ENCODE measurements at places on chromosomes 16 and 17.
A peak's percentile ranks its signal among the peaks of the same experiment; 100 is the strongest.

DNA sequence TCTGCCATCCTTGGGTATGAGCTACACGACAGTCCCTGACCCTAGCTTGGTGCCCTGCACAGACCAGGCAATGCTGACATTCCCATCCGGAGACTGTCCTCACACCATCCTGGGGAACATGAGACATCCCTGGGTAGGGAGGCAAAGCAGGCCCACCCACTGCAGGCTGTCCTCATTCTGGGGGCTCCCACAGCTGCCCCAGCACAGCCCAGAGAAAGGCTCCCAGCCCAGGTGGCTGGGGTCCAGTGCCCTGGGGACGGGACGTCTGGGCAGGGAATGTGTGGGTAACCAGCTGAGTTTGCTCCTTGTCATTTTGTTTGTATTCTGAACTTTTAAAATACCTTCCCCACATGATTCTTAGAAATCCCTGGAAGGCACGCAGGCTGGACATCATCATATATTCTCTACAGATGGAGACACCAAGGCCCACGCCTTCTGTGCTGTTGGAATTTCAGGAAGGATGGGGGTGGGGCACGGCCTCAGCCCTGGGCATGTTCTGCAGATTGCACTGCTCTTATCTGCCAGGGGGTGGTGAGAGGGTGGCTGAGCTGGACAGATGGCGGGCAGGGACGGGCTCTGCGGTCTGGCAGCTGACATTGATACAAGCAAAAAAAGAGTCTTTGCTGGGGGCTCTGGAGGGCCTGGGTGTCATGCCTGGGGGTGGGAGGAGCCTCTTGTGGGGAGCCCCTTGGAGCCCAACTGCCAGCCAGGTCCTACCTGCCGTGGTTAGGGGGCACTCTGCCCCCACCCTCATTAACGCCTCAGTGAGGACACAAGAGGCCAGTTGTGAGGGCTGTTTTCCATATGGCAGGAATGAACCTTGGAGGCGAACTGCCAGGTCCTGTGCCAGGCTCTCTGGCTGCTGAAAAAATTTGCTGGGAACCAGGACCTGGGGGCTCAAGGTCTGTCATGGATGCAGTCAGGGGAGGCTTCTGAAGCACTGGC lies 28.4 kb downstream of the LRRC75A start:
- DNase-seq: no peak

- no peak for DNase-seq
Observed at GRCh38 chr17:80703142-80703478, 158.5 kb downstream of the RPTOR start.

DNA sequence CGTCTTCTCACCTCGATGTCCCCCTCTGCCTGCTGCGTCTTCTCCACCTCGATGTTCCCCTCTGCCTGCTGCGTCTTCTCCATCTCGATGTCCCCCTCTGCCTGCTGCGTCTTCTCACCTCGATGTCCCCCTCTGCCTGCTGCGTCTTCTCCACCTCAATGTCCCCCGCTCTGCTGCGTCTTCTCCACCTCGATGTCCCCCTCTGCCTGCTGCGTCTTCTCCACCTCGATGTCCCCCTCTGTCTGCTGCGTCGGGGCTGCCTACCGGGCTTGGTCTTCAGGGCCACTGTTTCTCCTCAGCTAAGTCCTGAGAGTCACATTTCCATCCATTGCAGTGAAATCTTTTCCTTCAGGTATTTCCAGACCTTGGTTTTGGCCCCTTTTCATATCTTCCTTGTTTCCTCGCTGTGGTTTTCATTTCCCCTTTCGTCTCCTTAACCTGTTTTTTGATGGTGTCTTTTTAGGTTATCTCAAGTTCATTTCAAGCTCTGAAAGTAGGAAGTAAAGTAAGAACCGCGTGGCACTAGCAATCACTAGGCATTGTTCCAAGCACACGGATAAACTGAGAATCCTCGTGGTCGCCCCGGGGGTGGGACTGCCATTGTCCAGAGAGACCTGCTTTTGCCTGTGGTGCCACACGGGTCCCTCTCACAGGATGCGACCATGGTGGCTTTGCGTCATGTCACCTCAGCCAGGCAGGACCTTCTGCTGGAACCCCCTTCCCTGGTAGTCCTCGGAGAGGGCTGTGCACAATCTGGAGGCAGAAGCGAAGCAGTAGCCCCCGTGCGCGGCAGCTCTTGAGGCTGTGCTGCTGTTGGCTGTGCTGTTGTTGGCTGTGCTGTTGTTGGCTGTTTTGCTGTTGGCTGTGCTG lies 9.5 kb upstream of the ZNF750 start:
- no peak for DNase-seq

GRCh38 chr16:15491411-15491810 lies 57.0 kb downstream of the BMERB1 start:
- no peak for DNase-seq

GRCh38 chr17:76736349-76737081 lies 616 bp downstream of the SRSF2 start:
- DNase-seq: peak; percentile 55

- no peak for DNase-seq
Observed at GRCh38 chr17:43171586-43172487, 823 bp downstream of the NBR1 start.

DNA sequence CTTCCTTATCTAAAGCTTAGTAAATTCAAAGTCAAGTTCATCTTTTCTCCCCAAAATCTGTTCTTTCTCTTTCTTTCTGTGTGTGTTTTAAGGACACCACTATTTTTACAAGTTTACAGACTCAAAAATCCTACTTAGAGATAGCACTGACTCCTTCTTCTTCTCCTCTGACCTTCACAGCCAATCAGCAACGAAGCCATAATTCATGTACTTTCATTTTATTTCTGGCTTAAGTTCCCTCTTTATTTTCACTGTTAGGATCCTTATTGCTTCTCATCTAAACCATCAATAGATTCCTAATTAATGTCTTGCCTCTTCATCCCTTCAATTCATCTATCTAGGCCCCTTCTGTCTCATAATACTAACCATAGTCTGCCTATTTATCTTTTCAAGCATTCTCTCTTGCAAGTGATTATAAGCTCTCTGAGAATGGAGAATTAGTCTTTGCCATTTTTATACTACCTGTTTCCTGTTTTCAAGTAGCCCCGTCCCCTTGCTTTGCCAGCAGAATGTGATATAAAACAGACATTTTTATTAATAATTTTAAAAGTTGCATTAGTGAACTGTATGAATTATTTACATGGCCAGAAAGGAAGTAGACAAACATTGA lies 27.0 kb downstream of the CDC27 start:
- no peak for DNase-seq

- DNase-seq: no peak
Observed at GRCh38 chr17:54235571-54235970, 412.8 kb downstream of the KIF2B start.

GRCh38 chr17:6686026-6686425 lies 27.1 kb downstream of the SLC13A5 start:
- DNase-seq: no peak

GRCh38 chr16:56828647-56829046 lies 36.4 kb upstream of the SLC12A3 start:
- no peak for DNase-seq

DNA sequence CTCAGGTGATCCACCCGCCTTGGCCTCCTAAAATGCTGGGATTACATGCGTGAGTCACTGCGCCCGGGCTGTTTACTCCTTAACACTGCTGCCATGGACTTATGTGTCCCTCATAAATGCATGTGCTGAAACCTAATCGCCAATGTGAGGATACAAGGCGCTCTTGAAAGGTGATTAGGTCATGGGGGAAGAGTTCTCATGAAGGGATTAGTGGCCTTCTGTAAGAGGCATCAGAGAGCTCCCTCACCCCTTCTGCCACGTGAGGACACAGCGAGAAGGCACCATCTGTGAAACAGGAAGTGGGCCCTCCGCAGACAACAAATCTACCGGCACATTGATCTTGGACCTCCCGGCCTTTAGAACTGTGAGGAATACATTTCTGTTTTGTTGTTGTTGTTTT lies 19.1 kb downstream of the ITPRIPL2 start:
- no peak for DNase-seq

DNA sequence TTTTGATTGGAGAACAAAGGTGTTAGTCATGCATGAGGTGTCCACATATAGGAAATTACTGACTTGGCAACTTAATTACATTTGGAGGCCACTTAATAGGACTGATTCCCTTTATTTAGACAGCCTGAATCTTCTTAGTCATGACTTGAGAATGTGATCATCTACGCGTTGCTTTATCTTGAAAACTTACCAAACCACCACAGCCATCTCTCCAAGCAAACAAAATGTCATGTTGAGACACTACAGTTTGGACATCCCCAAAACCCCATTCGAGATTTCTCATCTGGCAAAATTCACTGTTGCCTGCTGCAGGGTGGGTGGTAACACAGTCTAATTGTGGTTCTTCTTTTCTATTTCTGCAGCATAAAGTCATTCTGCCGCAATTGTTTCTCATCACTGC lies 176.5 kb upstream of the CDH5 start:
- DNase-seq: no peak

GRCh38 chr16:69083306-69083941 lies 22.0 kb upstream of the HAS3 start:
- no peak for DNase-seq

GRCh38 chr16:59192551-59193199 lies 458.6 kb upstream of the GOT2 start:
- no peak for DNase-seq

GRCh38 chr16:88064011-88064888 lies 113.0 kb downstream of the BANP start:
- no peak for DNase-seq

- no peak for DNase-seq
Observed at GRCh38 chr17:14373614-14374259, 72.9 kb downstream of the HS3ST3B1 start.

DNA sequence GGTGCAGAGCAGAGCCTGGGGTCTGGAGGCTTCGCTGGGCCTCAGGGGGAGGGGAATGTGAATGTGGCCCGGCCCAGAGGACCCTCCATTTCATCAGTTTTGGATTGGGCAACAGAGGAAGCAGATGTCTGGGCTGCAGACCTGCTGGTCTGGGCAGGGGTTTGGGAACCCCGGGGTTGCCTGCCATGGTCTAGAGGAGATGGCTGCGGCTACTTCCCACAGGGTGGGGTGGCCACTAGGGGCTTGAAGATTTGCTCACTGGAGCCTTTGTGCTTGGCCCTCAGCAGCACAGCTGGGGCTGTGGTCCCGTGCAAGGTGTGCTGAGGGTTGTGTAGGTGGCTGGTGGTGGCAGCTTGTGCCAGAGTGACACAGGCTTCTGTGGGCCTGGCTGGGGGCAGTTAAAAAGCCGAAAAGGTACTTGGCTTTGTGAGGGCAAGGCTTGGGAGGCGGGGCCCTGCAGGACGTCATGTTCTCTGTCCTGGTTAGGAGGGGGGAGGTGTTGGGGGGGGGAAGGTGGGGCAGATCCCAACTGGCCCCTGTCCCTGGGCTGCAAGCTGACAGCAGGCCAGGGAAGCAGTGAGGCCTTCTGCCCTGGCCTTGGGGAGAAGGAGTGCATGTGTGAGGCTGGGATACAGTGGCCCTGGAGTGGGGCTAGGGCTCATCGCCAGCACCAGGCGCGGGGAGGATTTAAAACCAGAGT lies 98.0 kb downstream of the KPNA2 start:
- DNase-seq: no peak

DNA sequence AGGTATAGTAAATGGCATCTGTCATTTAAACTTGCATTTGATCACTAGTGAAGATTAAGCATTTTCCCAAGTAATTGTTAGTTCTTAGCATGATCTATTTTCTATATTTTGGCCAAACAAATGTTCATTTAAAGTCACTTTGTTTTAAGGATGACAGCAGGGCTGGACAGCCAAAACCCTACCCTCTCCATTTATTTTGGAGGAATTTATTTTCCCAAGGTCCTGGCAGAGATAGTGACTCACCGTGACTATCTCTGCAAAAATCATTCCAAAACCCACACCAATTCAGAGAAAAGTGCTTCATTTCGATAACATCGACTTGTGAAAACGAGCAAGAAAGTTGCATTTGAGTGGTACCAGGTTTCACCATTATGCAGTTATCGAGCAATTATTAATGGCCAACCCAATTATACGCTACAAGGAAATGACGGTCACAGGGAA lies 665 bp upstream of the AKAP1 start:
- no peak for DNase-seq

GRCh38 chr16:1920727-1921171 lies 2.5 kb upstream of the HS3ST6 start:
- no peak for DNase-seq

- DNase-seq: no peak
Observed at GRCh38 chr17:49546546-49547535, 28.8 kb upstream of the NXPH3 start.

GRCh38 chr16:89657442-89658220 lies at the start of the genes CHMP1A and SPATA33:
TSS of gene CHMP1A (minus strand) at chr16:89657708. CDS start at chr16:89657588, 120 bp downstream.
TSS of gene SPATA33 (plus strand) at chr16:89657836. CDS start at chr16:89657912, 76 bp downstream.
- DNase-seq: peak; percentile 86

- DNase-seq: no peak
Observed at GRCh38 chr16:71339236-71340171, 19.0 kb upstream of the CALB2 start.

GRCh38 chr16:53528797-53529196 lies 25.8 kb upstream of the AKTIP start:
- DNase-seq: no peak

DNA sequence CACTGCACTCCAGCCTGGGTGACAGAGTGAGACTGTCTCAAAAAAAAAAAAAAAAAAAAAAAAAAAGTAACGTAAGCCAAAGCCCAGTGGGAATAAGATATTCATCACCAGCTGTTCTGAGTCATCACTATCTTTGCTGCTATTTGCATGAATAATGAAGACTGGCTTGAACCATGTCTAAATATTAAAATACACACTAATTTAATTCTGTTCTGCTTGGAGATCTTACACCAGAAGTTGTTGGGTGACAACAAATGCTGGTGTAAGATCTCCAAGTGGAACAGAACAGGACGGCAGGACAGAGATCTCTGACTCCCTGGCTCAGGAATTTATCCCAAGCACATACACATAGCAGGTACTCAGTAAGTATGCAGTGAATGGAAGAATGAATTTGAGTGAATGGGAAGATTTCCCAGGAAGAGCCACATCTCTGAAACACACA lies 19.6 kb downstream of the DNAH17 start:
- DNase-seq: no peak

DNA sequence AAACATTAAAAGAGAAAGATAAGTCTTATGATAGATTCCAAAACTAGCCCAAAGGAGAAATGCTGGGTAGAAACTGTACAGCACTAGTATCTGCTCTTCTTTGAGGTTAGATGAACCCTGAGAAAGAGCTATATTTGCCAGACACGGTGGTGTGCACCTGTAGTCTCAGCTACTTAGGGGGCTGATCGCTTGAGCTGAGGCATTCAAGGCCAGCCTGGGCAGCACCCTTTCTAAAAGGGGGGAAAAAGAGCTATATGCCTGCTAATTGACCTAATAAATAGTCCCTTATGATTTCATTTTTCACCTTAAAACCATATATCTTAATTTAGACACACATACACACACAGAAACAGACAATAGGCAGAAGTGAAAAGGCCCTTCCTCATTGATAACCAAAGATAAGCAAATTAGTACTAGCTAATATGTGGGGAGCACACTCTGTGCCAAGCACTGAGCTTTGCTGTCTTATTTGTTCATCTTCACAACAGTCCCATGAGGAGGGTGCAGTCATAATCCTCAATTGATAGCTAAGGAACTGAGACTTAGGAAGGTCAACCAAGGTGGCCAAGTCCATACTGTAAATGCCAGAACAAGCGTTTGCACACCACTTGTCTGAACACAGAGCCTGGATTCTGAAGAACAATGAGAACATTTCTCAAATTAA lies 56.6 kb upstream of the NLK start:
- no peak for DNase-seq

GRCh38 chr17:66835476-66835875 lies 559 bp downstream of the CACNG5 start:
- no peak for DNase-seq

GRCh38 chr16:54506214-54506580 lies 219.6 kb upstream of the IRX3 start:
- no peak for DNase-seq
